ENCODE measurements at places on chromosomes 4 and X.

- DNase-seq = no peak
Measured at GRCh38 chr4:139746431-139747171, 81.0 kb downstream of the MGST2 start.

- DNase-seq = no peak
Measured at GRCh38 chr4:160831165-160831922, 1332.5 kb downstream of the FSTL5 start.

DNA sequence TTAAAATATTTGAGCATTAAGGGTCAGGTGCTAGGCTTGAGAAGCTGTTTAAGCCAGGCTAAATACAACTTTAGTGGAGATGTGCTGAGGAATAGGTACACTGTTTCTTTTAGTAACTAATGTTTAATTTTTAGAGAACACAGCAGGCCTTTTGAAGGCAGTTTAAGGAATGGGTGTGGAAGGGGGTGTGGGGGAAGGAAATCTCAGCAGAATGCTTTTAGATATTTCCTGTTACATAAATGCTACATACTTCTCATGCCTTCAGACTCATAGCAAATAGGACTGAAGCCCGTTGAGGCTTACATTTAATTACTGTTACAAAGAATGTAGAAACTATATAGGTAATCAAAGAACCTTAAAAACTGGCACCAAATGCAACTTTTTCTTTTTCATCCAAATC is 66.3 kb downstream of the WWC2 start:
- DNase-seq = no peak

DNA sequence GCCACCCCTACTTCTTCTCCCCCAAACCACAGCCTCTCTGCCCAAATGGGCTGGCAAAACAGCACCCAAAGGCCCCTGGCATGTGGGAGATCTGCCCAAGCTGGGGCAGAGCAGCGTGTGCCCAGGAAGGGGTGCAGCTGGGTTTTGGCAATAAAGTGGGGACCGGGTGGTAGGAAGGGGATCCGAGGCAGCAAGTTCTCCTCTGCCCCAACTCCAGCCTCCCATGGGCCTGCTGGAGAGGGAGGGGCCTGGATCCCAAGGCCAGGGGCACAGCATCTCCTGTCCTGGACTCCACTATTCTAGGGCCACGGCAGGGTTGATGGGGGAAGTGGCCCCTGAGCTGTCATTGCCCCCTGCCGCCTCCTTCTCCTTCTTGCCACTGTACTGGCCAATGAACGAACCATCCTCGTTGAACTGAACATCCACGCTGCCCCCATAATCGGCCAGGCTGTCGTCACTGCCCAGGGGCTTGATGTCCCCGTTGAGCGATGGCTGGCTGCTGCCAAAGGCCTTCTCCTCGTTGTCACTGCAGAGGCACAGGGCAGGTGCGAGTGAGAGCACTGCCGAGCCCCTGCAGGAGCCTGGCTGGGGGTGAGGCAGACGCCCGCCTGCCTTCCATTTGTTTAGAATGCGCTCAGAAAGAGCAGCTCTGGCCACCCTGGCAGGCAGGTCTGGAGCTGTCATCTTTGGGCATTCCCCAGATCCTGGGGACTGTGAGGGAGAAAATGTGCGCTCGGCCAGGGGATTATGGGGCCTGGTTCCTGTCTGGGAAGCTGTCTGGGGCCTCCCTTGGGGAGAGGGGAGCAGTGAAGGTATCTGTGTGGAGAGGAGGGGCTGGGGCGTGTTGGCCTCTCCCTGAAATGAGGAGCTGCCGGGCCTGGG is 23.4 kb downstream of the L1CAM start:
- no peak for DNase-seq

DNA sequence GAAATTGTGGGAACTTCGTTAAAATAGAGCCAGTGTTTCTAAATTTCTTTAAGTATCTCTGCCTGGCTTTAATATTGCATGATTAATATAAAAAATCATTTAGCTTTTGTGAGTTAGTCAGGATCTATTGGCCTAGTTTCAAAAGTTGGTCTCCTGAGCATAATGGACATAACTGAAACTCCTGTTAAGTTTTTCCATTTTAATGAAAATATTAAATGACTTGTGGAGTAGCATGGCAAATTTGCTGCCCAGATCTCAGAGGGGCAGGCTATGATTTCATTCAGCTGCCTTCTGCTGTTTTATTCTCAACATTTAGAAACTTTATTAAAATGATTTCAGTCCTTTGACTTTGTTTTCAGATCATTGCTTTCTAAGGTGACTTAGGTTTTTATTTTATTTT is 962.9 kb upstream of the GRID2 start:
- DNase-seq = no peak

DNA sequence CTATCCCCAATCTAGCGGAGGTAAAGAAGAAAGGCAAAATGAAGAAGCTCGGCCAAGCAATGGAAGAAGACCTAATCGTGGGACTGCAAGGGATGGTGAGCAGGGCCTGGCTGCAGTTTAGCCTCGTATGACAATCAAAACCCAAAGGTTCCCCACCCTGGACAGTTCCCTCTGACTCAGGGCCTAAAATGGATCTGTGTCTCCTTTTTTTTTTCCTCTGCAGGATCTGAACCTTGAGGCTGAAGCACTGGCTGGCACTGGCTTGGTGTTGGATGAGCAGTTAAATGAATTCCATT is 986 bp downstream of the HDAC6 start:
- DNase-seq = peak; percentile 10

DNA sequence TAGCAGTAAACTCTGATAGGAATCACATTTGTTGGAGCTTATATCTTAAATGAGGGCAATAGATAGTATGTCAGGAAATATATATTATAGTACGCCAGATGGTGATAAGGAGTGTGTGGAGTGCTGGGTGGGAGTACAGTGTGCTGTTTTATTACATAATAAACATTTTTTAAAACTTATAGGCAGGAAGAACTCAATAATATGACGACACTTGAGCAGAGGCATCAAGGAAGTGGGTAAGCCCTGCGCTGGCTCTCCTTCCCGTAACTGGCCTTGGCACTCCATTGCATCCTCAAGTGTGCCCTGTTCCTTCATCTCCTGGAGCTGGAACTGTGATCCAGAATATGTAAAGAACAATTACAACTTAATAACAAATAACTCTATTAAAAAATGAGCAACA is 123.8 kb downstream of the ELOVL6 start:
- no peak for DNase-seq

- no peak for DNase-seq
Measured at GRCh38 chr4:25637581-25638220, 17.9 kb upstream of the SLC34A2 start.

DNA sequence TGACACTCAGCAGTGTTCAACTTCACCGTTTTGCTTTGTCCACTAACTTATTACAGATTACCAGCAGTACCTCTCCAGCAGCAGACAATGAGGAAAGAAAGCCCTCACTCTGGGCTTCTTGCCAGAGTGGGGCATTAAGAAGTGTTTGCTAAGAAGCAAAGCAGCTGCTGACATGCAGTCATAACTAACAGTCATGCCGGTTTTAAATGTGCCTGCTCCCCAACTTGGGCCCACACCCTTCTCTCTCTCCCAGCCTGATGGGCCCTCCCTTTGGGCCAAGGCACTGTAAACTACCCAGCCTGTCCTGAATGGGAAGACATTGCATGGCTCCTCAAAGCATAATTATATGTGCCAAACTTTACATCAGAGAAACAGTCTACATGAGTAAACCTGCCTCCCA is 54.6 kb upstream of the HHIP start:
- no peak for DNase-seq

- no peak for DNase-seq
Measured at GRCh38 chrX:77952173-77952572, 17.3 kb downstream of the PGAM4 start.

GRCh38 chrX:114582264-114582632 is 1.6 kb upstream of the HTR2C start:
- DNase-seq = no peak

GRCh38 chrX:32893751-32894150 is 317.6 kb downstream of the DMD start:
- DNase-seq = no peak

GRCh38 chr4:48546336-48546735 is 56.3 kb downstream of the ZAR1 start:
- DNase-seq = peak; percentile 34

DNA sequence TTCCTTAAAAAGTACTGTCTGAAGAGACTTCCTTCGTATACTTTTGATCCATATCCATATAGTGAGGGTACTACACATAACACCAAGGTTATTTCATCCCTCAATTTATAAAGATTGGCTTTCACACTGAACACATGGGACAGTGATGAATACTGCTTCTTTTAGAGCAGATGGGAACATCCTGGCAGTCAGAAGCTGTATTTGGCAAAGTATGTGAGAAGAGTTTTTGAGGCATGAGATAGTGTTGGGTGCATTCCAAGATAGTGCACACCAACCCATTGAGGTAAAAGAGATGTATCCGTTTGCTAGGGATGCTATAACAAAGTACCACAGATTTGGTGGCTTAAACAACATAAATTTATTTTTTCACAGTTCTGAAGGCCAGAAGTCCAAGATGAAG is 141.1 kb downstream of the MOSPD2 start:
- no peak for DNase-seq

DNA sequence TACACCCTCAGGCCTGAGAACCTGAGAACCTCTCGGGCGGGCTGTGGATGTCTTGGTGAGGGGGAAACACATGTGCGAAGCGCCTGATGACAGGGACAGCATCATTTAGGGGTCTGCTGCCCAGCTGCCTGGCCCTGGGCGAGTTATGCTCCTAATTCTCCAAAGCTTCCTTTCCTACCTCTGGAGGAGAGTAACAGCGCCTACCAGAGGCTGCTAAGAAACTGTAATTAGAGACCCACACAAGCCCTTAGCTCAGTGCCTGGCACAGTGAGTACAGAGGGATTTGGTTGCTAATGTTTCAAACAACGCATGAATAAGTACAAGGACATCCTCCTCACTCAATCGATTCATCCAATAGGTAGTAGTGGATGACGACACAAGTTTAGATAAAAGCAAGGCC is 40.4 kb downstream of the BCOR start:
- no peak for DNase-seq

- peak; percentile 71 for DNase-seq
Measured at GRCh38 chr4:142091085-142091513, 454.7 kb downstream of the IL15 start.

DNA sequence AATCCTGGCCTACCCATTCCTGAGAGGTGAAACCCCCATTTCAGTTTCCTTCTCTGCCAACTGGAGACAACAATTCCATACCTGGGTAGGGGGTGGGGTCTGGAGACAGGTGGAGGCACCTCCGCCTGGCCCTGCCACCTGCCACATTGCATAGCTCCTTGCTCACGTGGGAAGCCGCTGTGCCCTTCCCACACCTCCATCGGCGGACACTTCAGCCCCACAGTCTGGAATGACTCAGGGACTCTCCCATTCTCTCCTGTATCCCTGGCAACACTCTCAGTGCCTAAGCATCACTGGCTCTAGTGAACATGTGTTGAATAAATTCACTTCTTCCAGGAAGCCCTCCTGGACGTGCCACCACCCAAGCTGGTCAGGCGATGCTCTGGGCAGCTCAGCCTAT is 21.7 kb downstream of the PPP2R2C start:
- DNase-seq = no peak

DNA sequence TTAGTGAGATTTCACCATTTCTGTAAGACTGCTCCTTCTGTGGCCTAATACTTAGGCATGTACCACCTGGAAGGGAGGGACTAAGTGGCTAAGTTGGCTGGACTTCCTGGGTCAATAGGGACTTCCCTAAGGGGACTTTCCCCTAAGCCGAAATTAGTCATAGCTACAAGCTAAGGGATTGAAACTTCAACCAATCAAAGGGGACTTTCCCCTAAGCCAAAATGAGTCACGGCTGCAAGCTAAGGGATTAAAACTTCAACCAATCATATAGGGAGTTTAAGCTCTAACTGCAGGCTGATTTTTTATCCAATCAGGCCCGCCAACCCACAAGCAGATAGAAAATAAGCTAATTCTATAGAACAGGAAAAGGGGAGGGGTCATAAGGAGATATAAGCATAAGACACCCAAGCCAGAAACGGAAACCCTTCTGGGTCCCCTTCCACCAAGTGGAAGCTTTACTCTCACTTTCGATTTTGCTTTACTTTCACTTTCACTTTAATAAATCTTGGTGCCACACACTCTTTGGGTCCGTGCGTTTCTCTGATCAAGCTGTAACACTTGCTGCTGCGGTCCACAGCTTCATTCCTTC is 382.8 kb downstream of the KLHL4 start:
- peak; percentile 15 for DNase-seq

DNA sequence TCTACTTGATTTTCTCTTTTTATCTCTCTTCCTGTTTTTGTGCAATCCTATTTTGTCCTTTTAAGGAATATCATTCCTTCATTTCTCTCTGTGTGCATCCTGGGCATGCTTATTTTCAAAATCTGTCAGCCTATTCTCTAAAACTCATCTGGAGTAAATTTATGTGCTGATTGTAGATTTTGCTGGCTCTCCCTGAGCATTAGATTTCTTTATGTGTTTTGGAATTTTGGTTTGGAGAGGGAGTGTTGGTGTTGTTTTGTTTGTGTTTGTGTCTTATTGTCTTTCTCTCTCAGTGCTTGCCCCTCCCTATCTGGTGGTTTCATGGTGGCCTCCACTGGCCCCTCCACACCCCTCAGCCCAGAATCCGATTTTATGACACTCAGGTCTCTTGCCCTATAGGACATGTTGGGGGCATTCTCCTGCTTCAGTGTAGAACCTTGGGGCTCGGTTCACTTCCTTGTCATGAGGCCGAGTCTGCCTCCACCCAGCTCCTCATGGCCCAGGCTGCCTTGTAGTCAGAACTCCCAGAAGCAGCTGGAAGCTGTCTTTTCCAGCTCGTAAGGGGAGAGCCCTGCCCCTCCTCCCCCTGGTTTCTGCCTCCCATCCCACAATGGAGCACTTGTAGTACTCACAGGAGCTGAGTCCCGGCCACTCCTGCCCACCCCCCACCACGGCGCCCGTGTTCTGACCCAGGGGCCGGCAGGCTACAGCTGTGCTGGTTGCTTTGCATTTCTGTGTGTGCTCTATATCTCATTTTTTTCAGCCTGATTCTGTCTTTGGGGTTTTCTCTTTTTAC is 24.5 kb upstream of the PJA1 start:
- no peak for DNase-seq

DNA sequence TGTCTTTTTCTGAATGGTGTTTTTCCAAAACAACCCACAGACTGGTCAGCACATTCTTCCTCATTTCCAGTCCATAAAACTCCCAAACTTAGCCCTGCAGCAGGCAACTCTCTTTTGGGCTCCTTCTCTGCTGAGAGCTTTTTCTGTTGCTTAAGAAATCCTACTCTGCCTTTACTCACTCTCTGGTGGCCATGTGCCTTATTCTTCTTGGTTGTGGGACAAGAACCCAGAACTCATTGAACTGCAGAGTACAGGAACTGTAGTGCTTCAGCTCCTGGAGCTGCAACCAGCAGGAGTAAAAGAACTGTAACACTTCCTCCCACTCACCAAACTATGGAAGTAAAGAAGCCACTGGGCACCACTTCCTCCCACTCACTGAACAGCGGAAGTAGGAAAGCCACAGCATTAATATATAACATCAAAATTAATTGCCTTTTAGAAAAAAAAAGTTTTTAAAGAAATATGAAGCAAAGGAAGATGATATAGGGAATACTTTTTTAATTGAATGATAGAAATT is 864.1 kb upstream of the PCDH10 start:
- no peak for DNase-seq
